Activated naive CD8-positive, alpha-beta T cell treated with anti-CD3 and anti-CD28 coated beads, Interleukin-2, amount 10 ng/mL, durations not matched to agents 7 days and 5 days (primary cell): ENCODE measurements at places on chromosomes 13 and 19.

- DNase-seq, result no peak
Measured at GRCh38 chr13:33537676-33538075, 252.1 kb upstream of the STARD13 start.

- no peak for DNase-seq
Measured at GRCh38 chr13:38641164-38641948, 45.5 kb upstream of the FREM2 start.

DNA sequence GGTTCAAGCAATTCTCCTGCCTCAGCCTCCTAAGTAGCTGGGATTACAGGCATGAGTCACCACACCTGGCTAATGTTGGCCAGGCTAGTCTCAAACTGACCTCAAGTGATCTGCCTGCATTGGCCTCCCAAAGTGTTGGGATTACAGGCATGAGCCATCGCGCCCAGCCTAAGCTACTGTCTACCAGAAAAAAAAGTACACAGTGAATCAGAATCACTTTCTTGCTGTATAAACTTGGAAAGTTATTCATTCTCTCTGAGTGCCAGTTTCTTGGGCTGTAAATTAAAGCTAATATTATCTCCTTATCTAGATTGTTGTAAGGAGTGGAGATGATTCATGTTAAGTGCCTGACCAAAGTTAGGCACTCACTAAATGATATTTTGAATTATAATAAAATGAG lies 242.8 kb downstream of the ENOX1 start:
- DNase-seq, result no peak

DNA sequence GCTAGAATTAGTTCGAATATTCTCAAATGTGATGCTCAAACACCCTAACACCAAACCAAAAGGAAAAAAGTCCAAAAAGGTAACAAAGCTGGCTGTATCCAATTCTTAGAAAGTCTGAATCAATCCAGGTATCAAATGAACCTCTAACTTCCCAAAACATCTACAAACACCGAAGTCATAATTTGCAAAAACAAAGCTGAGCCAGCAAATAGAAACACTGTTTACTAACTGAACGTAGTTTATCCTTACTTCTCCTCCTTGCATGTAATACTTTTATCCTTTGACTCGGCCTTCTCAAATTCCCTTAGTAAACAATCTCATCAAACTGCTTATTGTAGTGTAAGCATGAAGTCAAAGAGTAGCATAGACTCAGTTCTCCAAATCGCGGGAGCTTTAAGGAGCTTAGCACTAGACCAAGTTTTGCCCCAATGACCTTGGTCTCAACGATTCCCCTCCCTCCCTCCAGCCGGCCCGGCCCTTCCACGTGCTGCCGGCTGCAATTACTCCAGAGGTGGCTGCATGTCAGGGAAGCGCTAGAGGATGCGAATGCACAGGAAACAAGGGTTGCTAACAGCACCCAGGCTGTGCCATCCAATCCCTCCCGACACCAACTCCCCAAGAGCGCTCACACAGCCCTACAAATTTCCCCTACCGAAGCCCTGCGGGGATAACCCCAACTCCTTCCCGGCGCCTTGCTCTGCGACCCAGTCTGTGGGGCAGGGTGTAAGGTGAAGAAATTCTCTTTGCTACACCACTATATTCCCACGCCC lies 693 bp downstream of the XPO4 start:
- DNase-seq, result no peak

DNA sequence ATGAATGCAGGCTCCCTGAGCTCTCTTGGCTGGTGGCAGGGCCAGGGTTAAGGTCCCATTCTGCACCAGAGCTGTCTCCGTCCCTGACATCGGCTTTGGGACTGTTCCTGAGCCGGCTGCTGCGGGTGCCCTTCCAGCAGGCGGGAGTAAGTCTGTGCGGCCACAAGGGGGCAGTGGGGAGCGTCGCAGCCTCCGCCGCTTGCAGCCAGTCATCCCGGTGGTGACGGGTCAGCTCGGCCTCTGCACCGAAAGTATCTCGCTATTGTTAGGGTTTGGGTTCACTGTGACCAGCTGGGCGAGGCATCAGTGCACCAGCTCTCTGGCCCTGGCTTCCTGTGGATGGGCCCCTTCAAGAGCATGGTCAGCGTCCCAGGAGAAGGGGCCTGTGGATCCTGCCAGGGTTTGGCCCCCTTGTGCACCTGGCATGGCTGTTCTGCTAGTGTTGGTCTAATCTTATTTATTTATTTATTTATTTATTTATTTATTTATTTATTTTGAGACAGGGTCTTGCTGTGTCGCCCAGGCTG lies 15.1 kb downstream of the NDUFB7 start:
- peak; percentile 82 for DNase-seq

GRCh38 chr13:41533266-41534052 lies 76.1 kb downstream of the RGCC start:
- no peak for DNase-seq
